ENCODE measurements at places on chromosomes 13 and 19.

DNA sequence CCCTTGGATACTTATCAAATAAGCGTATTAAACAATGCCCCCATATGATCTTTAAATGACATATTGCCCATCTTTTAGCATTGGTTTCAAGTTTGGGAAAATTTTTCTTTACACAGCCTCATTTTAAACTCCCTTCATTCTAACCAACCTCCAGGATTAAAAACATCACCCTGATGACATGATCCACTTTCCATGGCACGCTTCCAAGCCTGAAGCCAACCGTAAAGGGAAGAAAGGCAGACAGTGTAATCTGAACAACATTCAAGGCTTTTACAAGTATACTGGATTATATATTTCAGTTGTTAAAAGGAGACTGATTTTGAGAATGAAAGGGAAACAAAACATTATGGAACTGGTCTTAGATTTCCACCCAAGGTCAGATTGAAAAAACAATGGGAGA is 1721.9 kb downstream of the OLFM4 start:
- DNase-seq, result no peak

- DNase-seq, result no peak
Measured at GRCh38 chr19:35417713-35418534, 30.1 kb upstream of the FFAR2 start.

- DNase-seq, result no peak
Measured at GRCh38 chr13:27176470-27177410, 5.1 kb upstream of the USP12 start.

DNA sequence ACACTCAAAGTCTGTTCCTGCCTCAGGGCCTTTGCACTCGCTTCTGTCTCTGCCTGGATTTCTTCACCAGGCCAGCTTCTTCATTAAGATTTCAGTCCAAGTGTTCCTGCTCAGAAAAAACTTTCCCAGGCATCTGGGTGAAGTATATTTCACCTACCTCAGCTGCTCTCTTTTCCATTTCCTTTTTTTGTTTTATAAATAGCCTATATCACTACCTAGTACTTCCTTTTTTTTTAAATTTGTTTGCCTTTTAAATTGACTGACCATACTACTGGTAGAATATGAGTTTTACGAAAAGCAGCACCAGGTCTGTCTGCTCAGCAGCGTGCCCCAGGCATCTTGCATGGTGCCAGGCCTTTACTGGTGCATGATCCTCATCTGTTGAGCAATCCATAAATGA is 1064.4 kb downstream of the UQCRFS1 start:
- no peak for DNase-seq

DNA sequence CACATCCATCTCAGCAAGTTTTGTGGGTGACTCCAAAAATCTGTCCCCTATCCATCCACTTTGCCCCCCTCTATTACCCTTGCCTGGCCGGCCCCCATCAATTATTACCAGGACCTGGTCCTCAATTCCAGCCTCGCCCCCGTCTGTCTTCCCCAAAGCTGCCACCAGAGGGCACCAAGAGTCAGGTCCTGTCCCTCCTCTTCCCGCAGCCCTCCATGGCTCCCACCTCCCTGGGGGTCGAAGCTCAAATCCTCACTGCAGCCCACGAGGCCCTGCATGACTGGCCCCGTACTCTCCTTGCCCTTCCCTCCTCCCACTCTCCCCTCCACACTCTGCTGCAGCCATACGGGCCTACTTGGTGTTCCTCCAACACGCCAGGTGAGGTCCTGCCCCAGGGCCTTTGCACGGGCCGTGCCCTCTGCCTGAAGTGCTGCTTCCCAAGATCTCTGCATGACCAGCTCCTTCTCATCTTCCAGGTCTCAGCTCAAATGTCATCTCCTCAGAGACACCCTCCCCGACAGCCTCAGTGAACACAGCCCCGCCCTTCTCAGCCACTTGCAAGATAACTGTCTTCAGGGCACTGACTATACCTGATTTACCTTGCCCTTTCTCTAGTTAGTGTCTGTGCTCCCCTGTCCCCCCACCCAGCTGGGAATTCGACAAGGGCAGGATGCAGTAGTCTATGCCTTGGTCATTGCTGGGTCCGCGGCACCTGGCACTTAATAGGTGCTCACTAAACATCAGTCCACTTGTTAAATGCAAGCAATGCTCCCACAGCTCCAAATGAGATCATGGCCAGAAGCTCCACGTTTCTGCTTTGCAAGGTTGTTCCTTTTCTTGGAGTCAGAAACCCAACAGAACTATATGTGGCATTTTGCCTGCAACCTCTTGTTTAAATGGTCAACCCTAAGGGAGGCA is 16.8 kb upstream of the SEMA6B start:
- peak; percentile 69 for DNase-seq

DNA sequence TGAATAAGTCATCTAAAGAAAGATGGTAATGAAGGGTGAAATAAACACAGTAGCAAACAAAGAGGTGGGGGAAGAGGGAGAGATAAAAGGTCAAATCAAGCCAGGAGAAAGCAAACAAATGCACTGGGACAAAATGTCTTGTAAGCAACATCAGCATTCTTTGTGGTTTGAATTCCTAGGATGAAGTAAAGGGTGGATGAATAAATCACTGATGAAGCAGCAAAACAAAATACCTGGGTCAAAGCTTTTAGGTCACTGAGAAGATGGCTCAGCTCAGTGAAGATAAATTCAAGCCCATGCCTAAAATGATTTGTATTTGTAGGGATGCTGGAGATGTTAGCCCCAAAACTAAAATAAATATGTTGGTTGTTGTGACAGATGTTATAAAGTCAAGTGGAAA is 86.5 kb upstream of the FBXL3 start:
- no peak for DNase-seq

GRCh38 chr19:32866564-32867265 is 2.9 kb downstream of the SLC7A9 start:
- no peak for DNase-seq

GRCh38 chr13:52896827-52897659 is 48.6 kb upstream of the PCDH8 start:
- no peak for DNase-seq

DNA sequence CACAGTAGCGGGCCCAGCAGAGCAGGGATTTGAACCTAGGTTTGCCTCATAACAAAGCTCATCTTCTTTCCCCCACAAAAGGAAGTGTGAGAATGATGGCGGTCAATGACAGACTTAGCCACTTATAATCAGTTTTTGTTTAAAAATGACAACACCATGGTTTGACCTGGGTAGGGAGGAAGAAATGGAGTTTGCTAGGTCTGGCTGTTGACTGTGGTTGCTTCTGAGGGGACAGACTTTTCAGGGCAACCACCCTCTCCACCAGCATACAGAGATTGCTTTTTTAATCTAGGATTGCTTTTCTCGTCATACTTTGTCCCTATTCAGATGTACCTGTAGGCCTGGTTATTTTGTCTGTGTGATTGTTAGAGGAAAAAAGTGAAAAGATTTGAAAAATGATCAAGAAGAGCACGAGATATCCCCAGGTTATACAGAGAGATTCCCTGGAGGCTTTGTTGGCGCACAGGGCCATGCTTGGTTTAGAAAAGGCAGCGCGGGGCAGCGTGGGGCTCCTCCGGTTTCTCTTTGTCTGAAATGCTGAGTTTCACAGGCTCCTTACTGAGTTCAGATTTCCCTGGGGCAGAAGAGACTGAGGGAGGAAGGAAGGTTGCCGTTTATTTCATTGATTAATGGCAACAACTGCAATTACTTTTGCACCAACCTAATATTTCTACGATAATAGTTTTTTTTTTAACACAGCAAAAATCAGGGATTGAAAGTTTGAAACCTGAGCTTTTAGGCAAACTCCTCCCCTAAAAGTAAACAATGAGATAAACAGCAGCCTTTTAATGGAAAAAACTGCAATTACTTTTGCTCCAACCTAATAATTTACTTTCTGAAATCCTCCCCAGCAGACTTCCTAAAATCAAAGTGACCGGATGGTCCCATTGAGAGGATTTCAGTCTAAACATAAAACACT is 97.0 kb upstream of the RNF113B start:
- peak; percentile 74 for DNase-seq

DNA sequence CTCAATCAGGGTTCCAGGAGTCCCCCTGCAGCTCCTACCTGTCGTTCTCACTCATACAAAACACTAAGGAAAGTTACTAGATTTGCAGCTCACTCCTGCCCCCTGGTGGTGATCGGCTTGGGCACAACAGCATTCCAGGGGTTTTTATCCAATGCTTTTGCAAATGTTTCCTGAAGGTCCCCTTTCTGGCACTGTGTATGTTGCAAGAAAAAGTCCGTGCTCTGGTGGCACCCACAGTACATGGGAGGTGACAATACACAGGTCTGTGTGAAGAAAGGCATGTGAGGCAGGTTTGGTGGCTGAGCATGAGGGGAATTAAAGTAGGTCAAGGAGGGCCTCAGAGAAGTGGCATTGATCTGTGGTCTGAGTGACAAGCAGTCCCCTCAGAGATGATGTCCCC is 8.6 kb upstream of the TYK2 start:
- DNase-seq, result peak; percentile 89

DNA sequence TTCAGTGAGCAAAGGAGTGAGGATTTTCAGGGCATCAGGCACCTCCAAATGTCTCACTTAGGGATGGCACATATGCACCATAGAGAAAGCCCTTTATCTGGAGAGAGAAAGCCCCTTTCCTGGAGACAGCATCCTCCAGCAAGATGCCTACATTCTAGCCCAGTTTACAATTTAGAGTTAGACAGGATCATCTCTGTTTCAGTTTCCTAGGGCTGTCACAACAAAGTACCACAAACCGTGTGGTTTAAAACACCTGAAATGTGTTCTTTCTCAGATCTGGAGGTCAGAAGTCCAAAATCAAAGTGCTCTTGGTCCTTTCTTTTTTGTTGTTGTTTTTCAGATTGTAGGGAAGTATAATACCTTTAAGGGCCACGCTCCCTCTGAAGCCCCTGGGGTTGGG is 61.8 kb downstream of the MBNL2 start:
- DNase-seq, result no peak

DNA sequence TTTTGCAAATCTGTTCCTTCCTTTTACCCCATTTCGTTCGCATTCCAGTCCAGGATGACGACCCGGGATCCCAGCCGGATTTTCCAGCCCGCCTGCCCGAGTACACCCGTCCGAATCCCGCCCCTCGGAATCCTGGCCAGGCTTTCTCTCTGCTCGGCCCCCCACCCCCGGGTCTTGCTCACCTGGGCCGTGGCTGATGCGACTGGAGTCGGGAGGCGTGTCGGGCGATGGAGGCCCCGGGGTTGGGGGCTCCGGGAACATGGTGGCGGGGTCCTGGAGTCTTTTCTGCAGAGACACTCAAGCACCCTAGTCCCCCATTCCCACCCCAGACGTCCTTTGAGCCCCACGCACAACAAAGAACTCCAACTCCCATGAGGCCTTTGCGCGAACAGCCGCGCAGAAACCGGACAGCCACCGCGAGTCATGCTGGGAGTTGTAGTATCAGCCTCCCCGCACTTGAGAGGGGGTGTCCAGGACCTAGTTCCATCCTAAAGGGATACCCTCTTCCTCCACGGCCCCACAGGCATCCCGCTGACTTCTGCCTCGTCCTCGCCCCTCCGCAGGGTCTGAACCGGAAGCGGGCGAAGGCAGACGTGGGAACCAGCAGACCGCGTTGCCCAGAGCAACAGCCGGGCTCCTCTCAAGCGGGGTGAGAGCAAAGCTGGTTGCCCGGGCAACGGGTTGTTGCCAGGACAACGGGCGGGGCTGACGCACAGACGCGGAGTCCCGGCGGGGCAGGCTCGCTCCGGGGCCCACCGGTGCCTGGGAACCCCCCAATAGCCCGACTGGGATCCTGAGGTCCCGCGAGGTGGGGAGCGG is 1.1 kb downstream of the SYT5 start:
- peak; percentile 92 for DNase-seq

DNA sequence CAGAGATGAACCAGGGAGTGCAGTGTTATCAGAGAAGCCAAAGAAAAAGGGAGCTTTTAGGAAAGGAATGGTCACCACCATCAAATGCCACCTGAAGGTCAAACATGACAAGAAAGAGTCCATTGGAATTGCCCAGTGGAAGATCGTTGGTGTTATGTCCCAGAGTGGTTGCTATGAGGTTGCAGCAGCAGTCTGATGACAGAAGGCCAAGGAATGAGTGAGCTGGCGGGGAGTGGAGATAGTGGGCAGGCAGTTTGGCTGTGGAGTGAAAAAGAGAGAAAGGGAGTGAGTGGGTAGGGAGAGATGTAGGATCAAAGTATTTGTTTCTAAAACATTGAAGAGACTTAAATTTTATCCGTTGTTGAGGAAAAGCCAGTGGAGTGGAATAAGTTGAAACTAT is 117.4 kb upstream of the WASF3 start:
- DNase-seq, result no peak

GRCh38 chr19:40974633-40975037 is 16.4 kb upstream of the CYP2B6 start:
- peak; percentile 69 for DNase-seq

DNA sequence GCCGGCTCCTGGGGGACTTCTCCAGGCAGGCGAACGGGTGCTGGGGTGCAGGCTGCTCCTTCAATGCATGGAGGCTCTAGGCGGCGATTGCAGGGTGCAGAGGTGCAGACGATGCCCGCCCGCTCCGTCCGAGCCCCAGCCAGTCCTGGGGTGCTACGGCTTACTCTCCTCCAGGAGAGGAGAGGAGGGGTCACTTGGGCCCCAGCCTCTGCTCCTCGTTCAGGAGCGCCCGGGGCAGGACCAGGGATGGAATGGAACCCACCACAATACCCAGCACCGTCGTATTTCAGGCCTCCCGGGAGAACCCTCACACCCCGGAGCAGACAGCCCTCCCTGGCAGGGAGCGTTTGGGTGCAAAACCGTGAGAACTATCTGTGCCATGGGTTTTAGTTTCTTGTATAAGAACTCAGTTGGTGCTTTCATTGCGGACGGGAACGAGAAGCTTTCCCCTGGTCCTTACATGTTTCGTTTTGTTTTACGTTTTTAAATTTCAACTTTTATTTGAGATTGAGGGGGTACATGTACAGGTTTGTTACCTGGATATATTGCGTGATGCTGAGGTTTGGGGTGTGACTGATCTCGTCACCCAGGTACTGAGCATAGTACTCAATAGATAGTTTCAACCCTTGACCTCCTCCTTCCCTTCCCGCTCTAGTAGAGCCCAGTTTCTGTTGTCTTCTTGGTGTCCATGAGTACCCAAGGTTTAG is 46.8 kb downstream of the ARHGEF18 start:
- no peak for DNase-seq

DNA sequence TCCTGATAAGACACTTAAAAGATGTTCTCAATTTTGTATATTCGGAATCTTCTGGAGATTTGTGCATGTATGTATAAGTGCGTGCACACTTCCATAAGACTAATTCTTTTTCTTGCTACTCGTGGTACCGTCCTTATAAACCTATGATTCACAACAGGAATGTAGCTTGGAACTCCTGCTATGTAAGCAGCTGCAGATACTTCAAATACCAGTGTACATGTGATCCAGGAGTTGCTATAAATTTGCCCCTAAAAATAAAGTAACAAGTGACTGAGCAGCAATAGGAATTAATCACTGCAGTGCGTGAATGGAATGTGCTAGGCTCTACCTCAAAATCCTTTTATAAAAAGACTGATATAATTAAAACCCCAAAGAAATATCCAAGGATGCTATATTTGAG is 214.9 kb downstream of the KLF5 start:
- DNase-seq, result peak; percentile 69

GRCh38 chr13:110317093-110317492 is 10.0 kb downstream of the COL4A2 start:
- DNase-seq, result no peak
